Activated T-cell treated with anti-CD3 and anti-CD28 coated beads for 4 hours (primary cell): ENCODE measurements at places on chromosomes 11 and 22.

- no peak for DNase-seq
Observed at GRCh38 chr11:2202900-2203439, 31.4 kb upstream of the TH start.

DNA sequence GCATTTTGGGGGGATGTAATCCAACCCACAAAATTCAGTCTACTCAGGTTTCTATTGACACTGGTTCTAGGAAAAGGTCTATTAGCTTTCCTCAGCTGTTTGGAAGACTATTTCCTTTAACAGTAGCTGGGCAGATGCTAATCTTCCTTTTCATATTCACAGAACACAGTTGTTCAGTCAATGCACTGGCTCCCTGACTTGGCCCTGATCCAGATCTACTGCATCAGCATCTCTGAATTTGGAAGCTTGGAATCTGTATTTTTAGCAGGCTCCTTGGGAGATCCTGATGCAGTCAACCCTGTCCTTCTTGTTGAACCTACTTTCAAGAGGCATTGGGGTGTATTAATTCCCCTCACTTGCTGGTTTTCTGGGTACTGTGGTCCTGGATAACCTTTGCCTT, 6.3 kb downstream of the HTATIP2 start:
- no peak for DNase-seq

- DNase-seq = no peak
Observed at GRCh38 chr11:8209208-8209807, 40.5 kb upstream of the RIC3 start.

- DNase-seq = no peak
Observed at GRCh38 chr22:23437779-23438178, 142.3 kb downstream of the IGLL1 start.

DNA sequence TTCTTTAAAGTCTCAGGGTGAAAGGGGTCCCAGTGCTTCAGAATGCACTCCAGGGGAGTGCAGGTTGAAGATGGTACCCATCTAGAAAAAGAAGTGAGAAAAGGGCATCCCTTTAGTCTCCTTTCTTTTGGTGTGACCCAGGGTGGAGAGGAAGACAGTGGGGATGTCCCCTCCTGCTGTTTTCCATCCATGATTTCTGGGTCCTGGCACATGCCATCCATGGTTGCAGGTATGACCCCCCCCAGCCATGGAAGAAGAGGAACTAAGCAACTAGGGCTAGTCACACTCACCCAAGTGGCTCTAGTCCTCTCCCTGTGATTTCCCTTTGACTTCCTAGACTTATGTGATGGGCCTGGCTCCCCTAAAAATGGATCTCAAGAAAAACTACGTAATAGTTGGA, 15.9 kb upstream of the EI24 start:
- DNase-seq = no peak
